ENCODE measurements at places on chromosomes 5 and 9. TPM values are rescaled to one million over a fixed set of nuclear protein-coding genes. Genes with fewer than 3 reads are reported as not detected.

Gene ZNF354C
- total RNA-seq: 8.1 TPM

GRCh38 chr5:158821331-158821730 is 278.4 kb downstream of the EBF1 start:
- H3K4me3 ChIP-seq: no peak overlapping the region
- H3K27ac ChIP-seq: no peak overlapping the region
- H3K36me3 ChIP-seq: no peaks in the 10 kb centered on the region

GRCh38 chr9:100222674-100223073 is 123.6 kb downstream of the INVS start:
- H3K4me1 ChIP-seq: peaks cover 2% of the 10 kb centered on the region
- H3K27me3 ChIP-seq: no peaks in the 10 kb centered on the region
- no peak overlapping the region for H3K4me3 ChIP-seq
- no peak for DNase-seq
- no peak overlapping the region for H3K27ac ChIP-seq
- peaks cover 3% of the 10 kb centered on the region for H3K36me3 ChIP-seq

Gene PRDM9
- total RNA-seq: not detected

Gene ZCCHC7
- total RNA-seq: 16.6 TPM

Data from progenitor cell of endocrine pancreas (in vitro differentiated cells).